ENCODE measurements at places on chromosomes 1 and 21.

DNA sequence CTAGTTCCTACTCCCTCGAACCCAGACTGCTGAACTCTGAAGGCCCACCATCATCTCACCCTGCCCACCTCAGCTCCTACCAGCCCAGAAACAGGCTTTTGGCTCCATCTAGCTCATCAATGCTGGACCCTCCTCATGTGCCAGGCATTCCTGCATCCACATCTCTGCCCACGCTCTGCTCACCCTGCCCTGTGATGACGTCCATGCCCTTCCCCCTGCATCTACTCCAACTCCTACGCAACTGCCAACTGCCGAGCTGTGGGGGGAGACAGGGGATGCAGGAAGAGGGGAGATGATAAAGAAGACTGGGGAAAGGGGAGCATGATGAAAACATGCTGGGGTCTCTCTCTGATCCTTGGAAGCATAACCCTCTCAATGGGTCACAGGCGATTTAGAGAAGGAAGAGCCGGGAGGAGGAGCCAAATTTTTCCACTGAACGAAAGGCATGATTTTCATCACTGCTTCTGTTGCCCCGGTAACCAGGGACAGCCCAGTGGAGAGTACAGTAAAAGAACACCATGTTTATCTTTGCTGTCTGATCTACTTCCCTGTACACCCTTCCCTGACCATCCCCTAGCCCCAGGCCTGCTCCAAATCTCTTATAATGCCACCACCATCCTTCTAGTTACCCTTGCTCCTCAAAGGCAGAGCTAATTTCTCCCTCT is 44.3 kb downstream of the CD34 start:
- DNase-seq: no peak
- peaks cover 61% of the 10 kb centered on the region for H3K4me1 ChIP-seq
- H3K4me3 ChIP-seq: peak overlapping the region; percentile 53
- peak overlapping the region; percentile 80 for H3K27ac ChIP-seq
- no peaks in the 10 kb centered on the region for H3K27me3 ChIP-seq

GRCh38 chr21:26116456-26117011 is 54.0 kb downstream of the APP start:
- no peak overlapping the region for H3K27ac ChIP-seq
- no peak for DNase-seq
- peaks cover 17% of the 10 kb centered on the region for H3K4me1 ChIP-seq
- no peak overlapping the region for H3K4me3 ChIP-seq
- peaks cover 2% of the 10 kb centered on the region for H3K36me3 ChIP-seq
- H3K27me3 ChIP-seq: no peaks in the 10 kb centered on the region

- no peaks in the 10 kb centered on the region for H3K27me3 ChIP-seq
- H3K4me3 ChIP-seq: no peak overlapping the region
- no peak for DNase-seq
- no peaks in the 10 kb centered on the region for H3K4me1 ChIP-seq
- peaks cover 6% of the 10 kb centered on the region for H3K36me3 ChIP-seq
Observed at GRCh38 chr21:34181431-34182039, 108.2 kb downstream of the MRPS6 start.

GRCh38 chr1:205915354-205915990 is 27.8 kb downstream of the SLC26A9 start:
- H3K27me3 ChIP-seq: peaks cover 8% of the 10 kb centered on the region
- no peaks in the 10 kb centered on the region for H3K36me3 ChIP-seq
- H3K4me1 ChIP-seq: peaks cover 10% of the 10 kb centered on the region
- no peak overlapping the region for H3K4me3 ChIP-seq
- DNase-seq: no peak

- no peaks in the 10 kb centered on the region for H3K36me3 ChIP-seq
- peak overlapping the region; percentile 96 for H3K27ac ChIP-seq
- H3K4me3 ChIP-seq: peak overlapping the region; percentile 100
- H3K27me3 ChIP-seq: no peaks in the 10 kb centered on the region
- DNase-seq: peak; percentile 18
Observed at GRCh38 chr1:198157847-198158725, 1.3 kb downstream of the NEK7 start.

DNA sequence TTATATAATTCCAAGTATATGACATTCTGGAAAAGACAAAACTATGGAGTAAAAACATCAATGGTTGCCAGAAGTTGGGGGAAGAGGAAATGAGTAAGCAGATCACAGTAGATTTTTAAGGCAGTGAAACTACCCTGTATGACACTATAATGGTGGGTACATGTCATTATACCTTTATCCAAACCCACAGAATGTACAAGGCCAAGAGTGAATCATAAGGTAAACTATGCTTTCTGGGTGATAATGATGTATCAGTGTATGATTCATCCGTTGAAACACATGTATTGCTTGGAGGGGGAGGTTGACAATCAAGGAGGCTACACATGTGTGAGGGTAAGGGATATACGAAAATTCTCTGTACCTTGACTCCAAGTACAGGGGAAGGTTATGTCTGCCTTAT is 862.7 kb downstream of the PLA2G4A start:
- DNase-seq: no peak
- H3K4me3 ChIP-seq: no peak overlapping the region
- no peaks in the 10 kb centered on the region for H3K27me3 ChIP-seq
- no peaks in the 10 kb centered on the region for H3K4me1 ChIP-seq
- no peak overlapping the region for H3K27ac ChIP-seq
- H3K36me3 ChIP-seq: no peaks in the 10 kb centered on the region

GRCh38 chr1:200905411-200906052 is 10.8 kb downstream of the INAVA start:
- H3K27me3 ChIP-seq: peaks cover 6% of the 10 kb centered on the region
- H3K36me3 ChIP-seq: no peaks in the 10 kb centered on the region
- no peak overlapping the region for H3K4me3 ChIP-seq
- no peak for DNase-seq
- no peak overlapping the region for H3K27ac ChIP-seq

- H3K4me1 ChIP-seq: no peaks in the 10 kb centered on the region
- DNase-seq: no peak
- no peak overlapping the region for H3K4me3 ChIP-seq
- H3K27me3 ChIP-seq: no peaks in the 10 kb centered on the region
- no peaks in the 10 kb centered on the region for H3K36me3 ChIP-seq
Observed at GRCh38 chr1:27176323-27176722, 21.4 kb upstream of the SLC9A1 start.

DNA sequence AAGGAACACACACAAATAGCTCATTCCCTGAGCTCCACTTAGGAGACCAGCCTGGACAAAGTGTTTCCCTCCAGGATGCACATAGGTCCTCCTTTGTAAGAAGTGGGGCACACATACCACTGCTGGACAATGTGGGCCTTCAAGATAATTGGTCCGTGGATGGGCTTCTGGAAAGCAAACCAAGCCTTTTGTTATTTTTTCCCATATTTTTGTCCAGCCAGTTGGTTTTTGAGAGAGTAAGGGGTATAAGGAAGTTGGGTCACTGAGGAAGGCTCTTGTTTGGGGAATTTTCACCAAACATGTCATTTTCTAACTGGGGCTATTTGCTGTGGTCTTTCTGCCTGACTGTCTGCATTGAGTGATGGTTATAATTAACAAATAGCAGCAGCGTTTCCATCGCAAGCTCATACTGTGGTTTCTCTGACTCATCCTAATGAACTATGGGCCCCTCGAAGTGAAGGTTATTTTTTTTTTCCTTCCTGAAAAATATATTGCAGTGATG is 306.3 kb upstream of the DUSP10 start:
- H3K36me3 ChIP-seq: no peaks in the 10 kb centered on the region
- H3K4me3 ChIP-seq: no peak overlapping the region
- peaks cover 4% of the 10 kb centered on the region for H3K4me1 ChIP-seq
- no peak for DNase-seq

DNA sequence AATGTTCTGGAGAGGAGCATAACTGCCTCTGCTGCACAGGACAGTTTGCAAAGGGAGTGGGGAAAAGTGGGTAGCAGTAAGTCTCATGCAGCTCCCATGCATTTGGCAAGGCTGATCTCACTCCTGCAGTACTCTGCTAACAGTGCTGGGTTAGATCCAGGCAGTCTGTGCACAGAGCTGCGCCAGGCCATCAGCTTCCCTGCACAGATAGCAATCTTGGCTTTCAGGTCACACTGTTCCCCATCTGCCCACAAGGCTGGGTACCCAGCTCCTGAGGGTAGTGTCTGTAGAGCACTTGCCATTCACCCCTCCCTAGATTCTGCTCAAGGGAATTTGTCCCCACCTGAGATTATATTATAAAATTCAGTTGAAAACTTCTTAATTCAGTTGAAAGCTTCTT is 72.1 kb downstream of the SH3BGR start:
- DNase-seq: no peak
- no peaks in the 10 kb centered on the region for H3K4me1 ChIP-seq
- no peak overlapping the region for H3K27ac ChIP-seq
- no peak overlapping the region for H3K4me3 ChIP-seq
- peaks cover 7% of the 10 kb centered on the region for H3K27me3 ChIP-seq

GRCh38 chr1:27392096-27392777 is at the start of gene GPR3:
Gene GPR3 (plus strand): TSS chr1:27392622. CDS start chr1:27393799, 1,177 bp downstream.
- no peaks in the 10 kb centered on the region for H3K27me3 ChIP-seq
- peak within 1 kb of the TSS; percentile 92 for H3K27ac ChIP-seq
- no peaks in the 10 kb centered on the region for H3K36me3 ChIP-seq

DNA sequence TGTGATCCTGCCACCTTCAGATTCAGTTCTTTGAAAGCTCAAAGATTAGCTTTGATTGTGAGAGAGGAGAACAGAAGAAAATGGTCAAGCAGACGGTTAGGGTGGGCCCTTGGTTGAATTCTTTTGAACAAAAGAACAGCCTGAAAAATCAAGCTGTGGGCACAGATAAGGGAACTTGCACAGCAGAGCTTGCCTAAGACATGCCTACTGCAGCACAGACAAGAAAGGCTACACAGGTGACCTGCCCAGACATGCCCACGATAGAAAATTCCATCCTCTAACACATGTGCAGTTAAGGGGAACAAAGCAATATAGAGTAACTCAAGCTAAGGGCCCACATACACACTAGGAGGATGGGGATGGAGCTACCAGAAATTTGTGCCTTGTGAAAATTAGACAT is 512.5 kb upstream of the LRRC7 start:
- H3K27ac ChIP-seq: no peak overlapping the region
- no peak overlapping the region for H3K4me3 ChIP-seq
- H3K36me3 ChIP-seq: no peaks in the 10 kb centered on the region
- H3K27me3 ChIP-seq: no peaks in the 10 kb centered on the region

DNA sequence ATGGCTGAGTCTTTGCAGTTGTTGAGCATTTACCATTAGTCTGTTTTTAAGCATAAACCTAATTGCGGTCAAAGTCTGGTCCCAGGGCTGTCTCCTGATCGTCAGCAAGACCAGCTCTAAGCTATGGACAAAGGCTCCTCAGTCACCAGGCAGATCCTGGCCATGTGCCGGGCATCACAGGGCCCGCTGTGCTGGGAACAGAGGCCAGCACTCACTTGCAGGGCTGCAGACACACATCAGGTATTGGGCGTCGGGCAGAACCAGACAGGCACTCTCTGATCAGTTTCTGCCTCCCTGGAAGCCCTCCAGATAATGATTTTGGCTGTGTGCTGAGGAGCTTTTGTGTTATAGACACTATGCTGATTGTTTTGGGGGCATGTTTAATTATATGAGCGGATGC is 26.6 kb downstream of the TMEM51 start:
- no peak for DNase-seq
- H3K36me3 ChIP-seq: no peaks in the 10 kb centered on the region
- no peak overlapping the region for H3K27ac ChIP-seq
- no peaks in the 10 kb centered on the region for H3K4me1 ChIP-seq

DNA sequence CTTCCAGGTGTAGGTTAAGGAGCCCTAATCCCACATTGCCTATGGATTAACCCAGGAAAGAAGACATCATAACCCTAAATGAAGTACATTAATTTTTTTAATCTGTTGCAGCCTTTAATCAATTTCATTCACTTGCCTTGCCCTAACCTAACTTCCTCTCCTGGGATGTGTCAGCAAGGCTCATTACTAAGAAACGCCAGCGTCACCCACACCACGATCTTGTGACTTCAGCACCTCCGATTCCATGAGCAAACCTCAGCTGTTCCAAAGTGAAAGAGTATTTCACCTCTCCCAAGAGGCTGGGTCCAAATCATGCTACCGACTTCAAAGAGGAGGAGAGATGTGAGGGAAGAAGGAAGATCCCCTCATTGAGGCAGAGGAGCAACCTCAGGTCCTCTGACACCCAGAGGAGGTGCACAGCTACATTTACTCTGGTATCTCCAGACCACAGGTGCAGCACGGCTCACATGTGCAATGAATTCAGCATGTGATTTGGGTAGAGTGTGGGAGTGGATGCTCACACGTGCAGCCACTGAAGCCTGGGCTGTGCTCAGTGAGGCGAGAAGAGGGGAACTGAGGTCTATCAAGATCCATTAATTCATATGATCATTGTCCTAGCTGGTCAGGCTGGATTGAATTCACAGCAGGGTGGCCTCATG is 134.1 kb downstream of the SLC30A10 start:
- peaks cover 12% of the 10 kb centered on the region for H3K27me3 ChIP-seq
- H3K4me3 ChIP-seq: no peak overlapping the region
- DNase-seq: no peak
- H3K27ac ChIP-seq: no peak overlapping the region

DNA sequence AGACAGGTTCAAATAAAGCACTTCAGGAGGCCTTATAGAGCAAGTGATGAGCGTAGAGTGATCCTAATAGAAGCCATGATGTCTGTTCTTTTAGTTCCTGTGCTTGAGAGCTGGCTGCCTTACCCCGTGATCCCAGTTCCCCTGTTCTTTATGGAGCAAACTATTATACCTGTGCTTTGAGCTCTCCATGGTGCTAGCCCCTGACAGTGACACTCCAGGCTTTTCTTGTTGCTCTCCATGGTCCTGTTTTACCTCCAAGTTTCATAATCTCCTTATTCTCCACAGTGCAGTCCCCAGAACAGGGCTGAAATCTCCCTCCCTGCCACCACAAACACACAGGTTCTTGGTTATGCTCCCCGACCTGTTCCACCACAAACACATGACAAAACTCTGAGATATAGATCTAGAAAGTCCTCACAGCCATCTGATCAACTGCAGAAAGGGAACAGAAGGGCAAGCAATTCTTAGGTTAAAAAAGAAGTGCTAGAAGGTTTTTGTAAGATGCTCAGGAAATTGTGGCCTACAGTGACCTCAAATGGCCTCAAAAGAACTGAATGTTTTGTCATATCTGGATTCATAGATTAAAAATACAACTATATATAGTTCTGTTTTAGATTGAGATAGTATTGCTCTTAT is 6.0 kb downstream of the CADM3 start:
- H3K4me1 ChIP-seq: peaks cover 8% of the 10 kb centered on the region
- DNase-seq: peak; percentile 32
- H3K27me3 ChIP-seq: peaks cover 20% of the 10 kb centered on the region
- peaks cover 10% of the 10 kb centered on the region for H3K36me3 ChIP-seq
- H3K27ac ChIP-seq: no peak overlapping the region

GRCh38 chr1:11682287-11682771 is 1.4 kb upstream of the MAD2L2 start:
- no peaks in the 10 kb centered on the region for H3K36me3 ChIP-seq
- H3K27ac ChIP-seq: no peak overlapping the region
- DNase-seq: no peak
- H3K4me1 ChIP-seq: peaks cover 11% of the 10 kb centered on the region
- peaks cover 4% of the 10 kb centered on the region for H3K27me3 ChIP-seq

- H3K27ac ChIP-seq: no peak overlapping the region
- H3K4me3 ChIP-seq: no peak overlapping the region
- no peaks in the 10 kb centered on the region for H3K4me1 ChIP-seq
Observed at GRCh38 chr1:57188168-57188567, 222.4 kb upstream of the C8B start.

GRCh38 chr1:20496241-20496661 is 10.2 kb upstream of the CAMK2N1 start:
- peaks cover 12% of the 10 kb centered on the region for H3K36me3 ChIP-seq
- H3K27ac ChIP-seq: no peak overlapping the region
- H3K4me1 ChIP-seq: peaks cover 4% of the 10 kb centered on the region
- no peaks in the 10 kb centered on the region for H3K27me3 ChIP-seq
- no peak for DNase-seq

All from memory B cell (primary cell).